ENCODE measurements at places on chromosomes 2 and 18. TPM values are rescaled to one million over a fixed set of nuclear protein-coding genes. Genes with fewer than 3 reads are reported as not detected.

Gene ANKRD30BL
- not detected for polyA plus RNA-seq

Gene MC5R
- not detected for polyA plus RNA-seq

Gene TBR1
- polyA plus RNA-seq = under 0.01 TPM

Gene IL18R1
- polyA plus RNA-seq = 0.11 TPM

Gene UGT1A3
- not detected for polyA plus RNA-seq

Gene TLX2
- polyA plus RNA-seq = 25.6 TPM

Gene EFR3B
- polyA plus RNA-seq = 1.5 TPM

Gene SCN9A
- 5.9 TPM for polyA plus RNA-seq

Gene STRN
- 4.8 TPM for polyA plus RNA-seq

Gene CABYR
- polyA plus RNA-seq = 15.0 TPM

Gene TDRD15
- not detected for polyA plus RNA-seq

Gene DPP4
- 5.0 TPM for polyA plus RNA-seq

Gene ESPNL
- polyA plus RNA-seq = 0.05 TPM

Gene GAREM1
- 2.8 TPM for polyA plus RNA-seq

Gene TRAF3IP1
- 15.0 TPM for polyA plus RNA-seq

Gene ATP6V1B1
- polyA plus RNA-seq = 6.1 TPM

Data from SK-N-SH (cell line).